Cardiac muscle cell (in vitro differentiated cells and primary cell): ENCODE measurements at places on chromosomes 6 and 20. TPM values are rescaled to one million over a fixed set of nuclear protein-coding genes. Genes with fewer than 3 reads are reported as not detected.

- no peak for DNase-seq
- H3K4me3 ChIP-seq: no peak overlapping the region
- H3K36me3 ChIP-seq: no peaks in the 10 kb centered on the region
- H3K27me3 ChIP-seq: peaks cover 57% of the 10 kb centered on the region
- peaks cover 7% of the 10 kb centered on the region for H3K4me1 ChIP-seq
- H3K27ac ChIP-seq: no peak overlapping the region
These were observed 9.0 kb downstream of the GNAS-AS1 start for GRCh38 chr20:58841539-58842264.

The POLR3F gene
- polyA plus RNA-seq: 14.9 and 27.8 TPM in 2 replicates

The ID1 gene
- 152 and 223 TPM in 2 replicates for polyA plus RNA-seq

DNA sequence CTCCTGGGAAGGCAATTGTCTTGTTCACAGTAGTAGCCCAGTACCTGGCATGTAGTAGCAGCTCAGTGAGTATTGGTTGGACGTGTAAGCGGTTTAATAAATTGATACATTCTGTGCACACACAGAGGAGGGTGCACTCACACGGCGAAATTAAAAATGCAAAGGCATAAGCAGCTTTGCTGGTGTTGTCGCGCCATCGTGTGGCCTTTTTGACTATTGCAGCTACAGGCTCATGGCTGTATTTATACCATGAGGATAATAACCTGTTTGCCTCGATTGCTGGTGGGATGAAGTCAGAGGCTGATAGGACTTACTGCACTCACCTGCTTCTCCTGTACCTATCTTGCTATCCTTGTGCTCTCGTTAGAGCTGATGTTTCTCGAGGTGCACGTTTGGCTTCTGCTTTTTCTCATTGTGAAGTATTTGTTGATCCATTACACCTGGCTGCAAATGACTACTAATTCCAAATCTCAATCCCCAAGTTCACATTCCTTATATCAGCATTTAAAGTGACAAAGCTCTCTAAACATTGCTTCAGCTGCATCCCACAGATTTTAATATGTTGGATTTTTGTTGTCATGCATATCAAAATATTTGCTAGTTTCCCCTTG is 61.5 kb downstream of the TBXT start:
- no peaks in the 10 kb centered on the region for H3K36me3 ChIP-seq
- no peaks in the 10 kb centered on the region for H3K4me1 ChIP-seq
- peak; percentile 78 for DNase-seq
- peaks cover 4% of the 10 kb centered on the region for H3K27me3 ChIP-seq

DNA sequence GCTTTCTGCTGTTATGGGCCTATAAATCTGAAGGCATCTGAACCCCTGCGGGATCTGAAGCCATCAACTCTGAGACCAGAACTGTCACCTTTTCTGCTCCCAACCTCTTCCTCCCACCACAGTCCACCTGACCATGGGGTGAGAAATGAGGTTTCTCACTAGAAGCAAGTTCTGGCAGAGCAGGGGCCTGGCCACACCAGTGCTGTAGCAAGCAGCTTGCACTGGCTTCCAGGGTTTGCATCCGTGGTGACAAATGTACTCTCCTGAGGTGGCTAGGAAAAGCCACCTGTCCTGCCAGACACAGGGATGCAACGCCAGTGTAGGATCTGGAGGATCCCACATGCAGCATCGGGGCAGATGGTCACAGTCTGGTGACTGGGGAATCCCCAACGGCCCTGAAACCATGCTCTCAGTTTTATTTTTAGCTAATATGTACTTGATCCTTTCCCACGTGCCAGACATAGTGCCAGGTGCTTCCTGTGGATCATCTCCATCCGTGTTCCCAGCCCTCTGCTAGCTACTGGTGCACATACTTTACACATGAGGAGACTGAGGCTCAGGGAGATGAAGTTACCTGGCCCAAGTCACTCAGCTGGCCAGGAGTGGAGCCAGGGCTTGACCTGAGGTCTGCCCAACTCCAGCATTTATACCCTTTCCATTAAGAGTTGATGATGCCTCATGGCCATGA is 122.1 kb upstream of the SPACA1 start:
- DNase-seq: no peak
- no peaks in the 10 kb centered on the region for H3K36me3 ChIP-seq
- no peak overlapping the region for H3K27ac ChIP-seq
- no peaks in the 10 kb centered on the region for H3K27me3 ChIP-seq
- H3K4me3 ChIP-seq: no peak overlapping the region
- H3K4me1 ChIP-seq: no peaks in the 10 kb centered on the region

- no peaks in the 10 kb centered on the region for H3K36me3 ChIP-seq
- H3K27ac ChIP-seq: no peak overlapping the region
These were observed 8.1 kb upstream of the AKIRIN2 start for GRCh38 chr6:87710090-87710489.
